ENCODE measurements at places on chromosomes 6 and 20.

GRCh38 chr6:3333263-3333662, 74.5 kb downstream of the PSMG4 start:
- no peak for DNase-seq

DNA sequence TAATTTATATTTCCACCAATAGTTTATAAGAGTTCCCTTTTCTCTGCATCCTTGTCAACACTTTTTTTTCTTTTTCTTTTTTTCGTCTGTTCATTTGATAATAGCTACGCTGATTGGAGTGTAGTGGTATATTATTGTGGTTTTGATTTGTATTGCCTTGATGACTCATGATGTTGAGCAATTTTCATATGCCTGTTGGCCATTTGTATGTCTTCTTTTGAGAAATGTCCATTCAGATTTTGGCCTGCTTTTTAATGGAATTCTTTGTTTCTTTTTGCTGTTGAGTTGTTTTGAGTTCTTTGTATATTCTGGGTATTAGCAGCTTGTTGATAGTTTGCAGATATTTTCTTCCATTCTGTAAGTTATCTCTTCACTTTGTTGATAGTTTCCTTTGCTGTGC, 773.4 kb downstream of the KIF16B start:
- no peak for DNase-seq

DNA sequence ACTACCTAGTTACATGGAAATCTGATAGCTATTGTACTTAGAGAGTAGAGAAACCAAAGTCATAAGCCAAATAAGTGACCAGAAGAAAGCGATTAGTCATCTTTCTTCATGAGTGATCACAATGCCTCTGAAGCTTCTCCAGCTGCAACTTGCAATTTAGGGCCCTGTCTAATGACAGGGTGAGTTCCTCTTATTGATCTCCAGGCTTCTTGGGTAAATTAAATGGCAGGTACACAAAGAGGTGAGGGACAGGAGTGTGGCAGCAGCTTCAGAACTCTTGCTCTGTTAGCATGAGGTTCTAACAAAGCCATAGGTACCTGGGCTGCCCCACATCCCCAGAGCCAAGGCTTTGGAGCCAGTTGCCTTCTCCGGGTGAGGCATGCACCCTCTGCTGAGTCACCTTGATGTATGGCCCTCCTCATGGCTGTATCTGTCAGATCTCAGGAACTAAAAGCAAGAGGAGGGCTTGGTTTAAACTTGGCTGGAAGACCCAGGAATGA, 60.8 kb downstream of the PRDM1 start:
- no peak for DNase-seq

DNA sequence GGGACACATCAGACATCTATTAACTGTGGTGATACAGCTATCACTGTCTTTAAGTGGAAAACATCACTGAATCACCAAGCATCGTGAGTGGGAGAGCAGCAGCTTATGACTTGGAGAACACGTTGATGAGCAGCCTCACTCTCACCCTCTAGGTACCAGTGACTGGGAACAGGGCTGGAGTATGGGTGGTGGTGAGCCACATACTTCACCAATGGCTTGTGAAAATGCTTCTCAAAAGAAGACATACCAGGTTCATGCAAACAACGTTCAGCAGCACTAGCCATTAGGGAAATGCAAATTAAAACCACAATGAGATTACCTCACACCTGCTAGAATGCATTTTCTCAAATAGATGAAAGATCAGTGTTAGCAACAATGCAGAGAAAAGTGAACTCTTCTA, 25.3 kb downstream of the SNX5 start:
- DNase-seq: no peak

DNA sequence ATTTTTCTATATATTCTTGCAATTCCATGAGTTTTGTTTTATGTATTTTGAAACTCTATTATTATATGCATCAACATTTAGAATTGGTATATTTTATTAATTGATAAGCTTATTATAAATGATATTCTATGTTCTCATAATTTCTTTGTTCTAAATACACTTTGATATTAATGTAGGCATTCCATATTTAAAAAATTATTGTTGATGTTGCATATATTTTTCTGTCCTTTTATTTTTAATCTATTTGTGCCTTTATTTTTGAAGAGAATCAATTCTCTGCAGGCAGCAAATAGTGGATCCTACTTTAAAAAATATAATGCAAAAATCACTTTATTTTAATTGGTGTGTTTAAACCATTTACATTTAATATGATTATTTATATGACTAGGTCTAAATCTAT, 29.6 kb downstream of the SIRPD start:
- DNase-seq: no peak

DNA sequence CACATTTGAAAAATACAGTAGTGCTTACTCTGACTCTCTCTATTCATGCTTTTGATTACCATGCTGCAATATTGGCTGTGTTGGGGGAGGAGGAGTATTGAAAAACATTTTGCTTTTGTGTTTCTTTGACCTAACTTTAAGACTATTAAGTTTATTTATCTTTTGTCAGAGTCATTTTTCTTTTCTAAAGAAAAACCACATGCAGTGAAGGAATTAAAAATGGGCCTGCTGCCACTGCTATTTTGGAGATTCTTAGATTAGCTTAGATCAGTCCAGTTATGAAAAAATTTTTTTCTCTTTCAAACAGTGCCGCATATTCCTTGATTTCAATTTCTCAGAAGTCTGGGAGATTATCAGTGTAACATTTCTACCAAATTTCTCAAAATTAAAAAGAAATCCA, 36.1 kb downstream of the BCKDHB start:
- DNase-seq: no peak

GRCh38 chr6:10809098-10809497, 29.2 kb downstream of the MAK start:
- DNase-seq: no peak

GRCh38 chr6:38909015-38909730, 139.4 kb upstream of the GLP1R start:
- no peak for DNase-seq

DNA sequence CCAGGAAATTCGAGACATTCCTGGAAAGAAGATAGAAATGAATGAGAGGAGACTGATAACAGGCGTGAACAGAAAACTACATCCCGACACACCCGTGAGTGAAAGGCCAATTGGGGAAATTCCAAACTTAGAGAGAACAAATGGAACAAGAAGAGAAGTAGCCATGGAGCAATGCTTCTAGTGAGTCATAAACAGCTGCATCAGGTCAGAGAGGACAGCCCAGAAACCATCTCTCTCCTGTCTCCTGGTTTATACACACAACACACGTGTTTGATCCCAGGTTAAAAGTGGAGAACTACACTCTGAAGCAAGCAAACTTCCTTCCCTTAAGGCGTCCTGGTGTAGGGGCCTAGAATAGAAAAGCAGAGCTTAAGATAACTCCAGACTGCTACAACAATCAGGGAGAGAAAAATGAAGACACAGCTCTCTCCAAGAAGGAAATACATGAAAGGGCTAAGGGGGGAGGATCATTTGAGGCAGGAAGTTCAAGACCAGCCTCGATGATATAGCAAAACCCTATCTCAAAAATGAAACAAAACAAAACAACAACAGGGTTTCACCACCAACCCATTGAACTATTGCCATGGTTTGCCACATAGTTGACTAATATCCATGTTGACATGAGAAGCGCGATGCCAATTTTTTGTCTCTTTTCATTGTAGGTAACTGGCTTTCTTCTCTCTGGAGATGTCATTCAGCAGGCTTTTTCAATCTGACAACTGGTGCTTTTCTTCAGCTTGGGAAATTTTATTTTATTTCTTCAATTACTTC, 26.9 kb downstream of the NRN1 start:
- no peak for DNase-seq

GRCh38 chr6:3349388-3350251, 90.9 kb downstream of the PSMG4 start:
- no peak for DNase-seq

DNA sequence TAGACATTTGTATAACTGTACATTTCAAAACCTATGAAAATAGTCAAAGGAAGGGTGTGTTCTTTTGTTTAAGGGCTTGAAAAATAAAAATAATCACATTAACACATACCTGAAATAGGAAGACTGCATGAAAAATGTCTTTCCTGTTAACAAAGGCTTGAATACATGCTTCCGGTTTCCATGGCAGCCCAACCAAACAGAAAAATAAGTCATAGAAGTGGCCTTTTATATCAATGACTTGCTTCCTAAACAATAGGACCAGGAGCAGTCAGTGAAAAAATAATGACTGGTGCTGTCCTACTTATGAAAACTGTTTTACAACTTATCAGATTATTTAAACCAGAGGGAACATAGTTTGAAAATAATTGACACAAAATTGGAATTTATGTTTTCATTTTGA, 412.6 kb upstream of the PLCB4 start:
- DNase-seq: no peak

- DNase-seq: no peak
Measured at GRCh38 chr20:24678351-24679106, 209.1 kb downstream of the SYNDIG1 start.

DNA sequence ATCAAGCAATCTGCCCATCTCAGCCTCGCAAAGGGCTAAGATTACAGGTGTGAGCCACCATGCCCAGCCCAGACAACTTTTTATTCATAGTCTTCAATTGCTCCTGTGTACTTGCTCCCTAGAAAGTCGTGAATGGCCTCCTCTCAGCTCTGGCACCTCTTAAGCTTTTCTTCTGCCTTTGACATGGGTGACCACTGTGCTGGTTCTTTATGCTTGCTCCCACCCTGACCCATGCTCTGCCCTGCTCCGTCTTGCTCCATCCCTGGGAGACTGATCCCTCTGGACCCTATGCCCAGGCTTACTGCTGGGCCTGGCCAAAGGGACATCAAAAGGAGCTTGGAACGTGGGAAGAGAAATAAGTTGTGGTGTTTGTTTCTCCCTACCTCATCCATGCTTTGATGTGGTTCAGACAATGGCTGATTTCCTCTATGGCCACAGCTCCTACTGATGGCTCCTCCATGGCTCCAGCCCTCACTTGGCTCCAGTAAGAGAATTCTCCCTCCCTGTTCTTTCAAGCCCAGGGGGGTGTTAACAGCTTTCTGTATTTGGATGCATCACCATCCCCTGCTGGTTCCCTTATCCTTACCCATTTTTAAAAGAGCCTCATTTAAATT, 7.7 kb upstream of the TREM2 start:
- DNase-seq: no peak

- DNase-seq: no peak
Measured at GRCh38 chr6:166955121-166955864, 1.1 kb downstream of the RNASET2 start.

- no peak for DNase-seq
Measured at GRCh38 chr6:44738601-44739146, 351.2 kb downstream of the CDC5L start.

DNA sequence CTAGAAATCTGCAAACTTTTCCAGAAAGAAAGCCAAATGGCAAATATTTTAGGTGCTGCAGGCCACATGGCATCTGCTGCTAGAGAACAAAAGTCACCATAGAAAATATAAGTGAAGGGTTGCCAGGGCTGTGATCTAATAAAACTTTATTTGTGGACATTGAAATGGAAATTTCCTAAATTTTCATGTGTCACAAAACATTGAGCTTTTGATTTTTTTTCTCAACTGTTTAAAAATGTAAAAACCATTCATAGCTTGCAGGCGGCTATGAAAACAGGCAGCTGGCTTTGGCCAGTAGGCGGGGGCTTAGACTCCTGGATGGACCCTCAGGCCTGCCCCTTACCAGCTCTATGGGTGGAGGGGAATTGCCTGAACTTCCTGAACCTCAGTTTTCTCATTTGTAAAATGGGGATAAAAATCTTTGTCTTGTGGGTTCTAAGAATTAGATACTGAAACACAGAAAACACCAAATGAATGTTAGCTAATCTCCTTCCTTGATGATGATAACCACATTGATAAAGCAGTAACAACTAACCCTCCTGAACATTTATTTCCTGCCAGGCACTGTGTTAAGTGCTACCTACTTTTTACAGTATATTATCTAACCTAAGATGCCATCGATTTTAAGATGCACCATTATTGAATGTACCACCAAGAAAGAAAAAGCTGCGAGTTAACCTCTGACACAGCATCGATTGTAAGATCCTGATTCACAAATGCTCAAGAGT, 85.5 kb downstream of the SLC22A23 start:
- no peak for DNase-seq

DNA sequence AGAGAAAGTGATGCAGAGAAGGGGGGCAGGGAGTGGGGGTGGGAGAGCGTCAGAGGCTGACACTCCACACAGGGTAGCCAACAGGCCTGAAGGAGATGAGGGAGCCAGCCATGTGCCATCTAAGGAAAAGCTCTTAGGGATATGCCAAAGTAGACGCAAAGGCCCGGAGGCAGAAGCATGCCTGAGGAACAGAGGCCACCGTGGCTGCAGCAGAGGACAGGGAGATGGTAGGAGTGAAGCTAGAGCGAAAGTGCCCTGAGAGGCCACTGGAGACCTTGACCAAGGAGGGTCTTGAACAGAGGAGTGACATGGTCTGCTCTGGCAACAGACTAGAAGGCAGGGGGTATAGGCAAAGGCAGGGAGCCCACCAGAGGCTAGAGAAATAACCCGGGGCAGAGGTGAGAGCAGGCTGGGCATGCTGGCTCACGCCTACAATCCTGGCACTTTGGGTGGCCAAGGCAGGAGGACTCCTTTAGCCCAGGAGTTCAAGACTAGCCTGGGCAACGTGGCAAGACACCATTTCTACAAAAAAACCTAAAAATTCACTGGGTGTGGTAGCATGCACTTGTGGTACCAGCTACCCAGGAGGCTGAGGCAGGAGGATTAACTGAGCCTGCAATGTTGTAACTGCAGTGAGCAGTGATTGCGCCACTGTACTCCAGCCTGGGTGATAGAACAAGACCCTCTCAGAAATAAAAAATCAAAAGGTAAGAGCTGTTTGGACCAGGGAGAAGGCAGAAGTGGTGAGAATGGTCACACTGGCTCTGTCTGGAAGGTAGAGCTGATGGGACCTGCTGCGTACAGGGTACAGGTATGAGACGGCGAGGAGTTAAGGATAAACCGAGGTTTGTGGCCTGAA, 6.3 kb downstream of the RRBP1 start:
- DNase-seq: no peak

GRCh38 chr6:150175586-150176151, 32.8 kb downstream of the PPP1R14C start:
- DNase-seq: no peak

- no peak for DNase-seq
Measured at GRCh38 chr6:133648581-133648980, 240.3 kb upstream of the TCF21 start.
